HFF-Myc (cell line): ENCODE measurements at places on chromosomes 4 and X.

DNA sequence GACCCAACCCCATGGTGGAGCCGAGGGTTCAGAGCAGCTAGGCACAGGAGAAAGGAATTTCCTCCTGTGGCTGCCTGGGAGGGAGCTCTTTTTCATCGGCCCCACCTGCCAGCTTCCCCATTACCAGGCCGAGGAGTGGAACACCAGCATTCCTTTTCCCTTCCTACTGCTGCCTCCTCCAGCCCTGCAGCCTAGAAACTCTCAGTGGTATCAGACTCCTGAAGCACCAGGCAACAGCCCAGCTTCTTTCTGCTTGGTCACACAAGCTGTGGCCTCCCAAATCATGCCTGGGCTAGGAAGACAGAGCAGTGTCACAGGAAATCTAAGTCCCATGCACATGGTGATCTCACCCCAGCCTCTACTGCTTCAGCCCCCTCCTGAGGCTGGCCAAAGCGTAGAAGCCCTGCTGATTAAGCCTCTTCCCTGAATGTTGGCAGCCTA, 30.1 kb downstream of the RTL5 start:
- DNase-seq = no peak

DNA sequence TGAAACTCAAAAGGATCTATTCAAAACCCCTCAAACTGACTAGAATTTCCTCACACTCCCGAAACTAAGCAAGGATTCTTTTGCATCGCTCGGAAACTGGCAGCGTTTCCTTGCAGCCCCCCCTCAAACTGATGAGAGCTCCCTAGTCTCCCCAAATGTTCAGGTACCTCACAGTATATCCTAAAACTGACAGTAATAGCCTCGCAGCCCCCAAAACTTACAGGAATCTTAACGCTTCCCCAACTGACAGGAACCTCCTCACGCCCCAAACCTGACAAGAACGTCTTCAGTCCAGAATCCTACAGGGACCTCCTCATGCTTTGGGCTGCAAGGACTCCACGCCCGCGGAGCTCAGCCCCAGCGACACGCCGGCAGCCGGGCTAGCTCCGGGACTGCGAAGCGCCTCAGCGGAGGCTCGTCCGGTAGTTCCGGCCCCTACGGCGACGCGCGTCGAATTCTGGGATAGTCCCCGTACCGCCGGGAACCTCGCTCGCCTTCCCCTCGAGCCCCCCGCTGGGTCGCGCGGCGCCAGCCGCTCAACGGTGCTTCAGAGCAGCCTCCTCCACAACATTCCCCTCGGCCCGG, 640 bp downstream of the PHF8 start:
- no peak for DNase-seq

DNA sequence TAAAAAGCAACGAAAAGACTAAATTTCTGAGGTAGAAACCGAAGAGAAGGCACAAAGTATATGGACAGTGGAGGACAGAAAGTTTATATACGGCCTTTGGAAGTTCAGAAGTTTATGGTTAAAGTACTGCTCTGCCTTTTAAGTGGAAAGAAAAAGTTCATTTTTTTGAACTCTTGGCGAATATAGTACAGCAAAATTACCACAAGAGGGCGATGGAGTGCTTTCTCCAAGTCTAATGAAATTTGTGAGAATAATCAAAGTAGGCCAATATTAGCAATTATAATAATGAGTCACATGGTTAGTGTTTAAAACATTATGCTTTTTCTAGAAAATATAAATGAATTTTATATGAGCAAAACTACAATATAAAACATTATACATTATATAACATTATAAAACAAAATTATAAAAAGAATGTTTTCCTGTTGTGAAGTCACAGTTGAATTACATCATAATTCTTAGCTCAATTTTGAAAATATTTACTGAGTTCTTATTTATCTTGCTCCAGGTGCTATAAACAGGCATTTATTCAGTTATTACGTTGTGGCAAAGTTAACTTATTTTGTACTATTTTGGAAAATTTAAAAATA, 136.2 kb upstream of the BMPR1B start:
- DNase-seq = no peak

DNA sequence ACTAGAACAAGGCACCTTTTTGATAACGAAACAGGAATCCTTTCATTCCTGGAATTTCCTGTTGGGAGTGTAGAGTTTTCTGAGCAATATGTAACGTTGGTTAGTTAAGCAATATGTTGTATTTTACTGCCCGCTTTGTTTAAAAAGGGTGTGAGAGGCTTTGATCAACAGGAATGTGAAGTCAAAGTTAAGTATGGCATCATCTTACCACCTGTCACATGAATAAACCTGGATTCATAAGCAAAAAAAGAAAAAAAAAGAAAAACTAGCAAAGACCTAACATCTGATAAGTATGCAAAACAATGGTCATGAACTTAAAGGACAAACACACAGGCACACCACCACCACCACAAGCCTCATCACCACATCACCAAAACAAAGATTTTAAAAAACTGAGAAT, 7.1 kb upstream of the CXCL5 start:
- no peak for DNase-seq

- DNase-seq = no peak
Measured at GRCh38 chr4:88135356-88135663, 23.1 kb downstream of the ABCG2 start.

GRCh38 chr4:137693641-137694040, 161.3 kb upstream of the PCDH18 start:
- DNase-seq = no peak

DNA sequence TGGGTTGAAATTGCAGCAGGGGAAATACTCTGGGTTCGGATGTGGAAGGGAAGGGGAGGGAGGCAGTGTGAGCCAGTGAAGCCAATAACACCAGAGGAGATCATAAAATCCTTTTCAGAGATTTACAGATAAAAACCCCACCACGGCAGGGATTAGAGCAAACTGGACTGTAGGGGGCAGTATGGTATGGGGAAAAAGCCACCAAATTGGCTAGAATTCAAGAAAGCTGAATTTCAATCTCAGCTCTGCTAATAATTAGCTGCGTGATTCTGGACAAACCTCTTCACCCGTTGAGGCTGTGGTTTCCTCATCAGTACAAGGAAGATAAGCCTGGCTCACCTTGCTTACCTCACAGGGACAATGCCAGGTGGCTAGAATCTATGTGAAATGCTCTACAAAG, 108.1 kb downstream of the ATG4A start:
- DNase-seq = no peak

DNA sequence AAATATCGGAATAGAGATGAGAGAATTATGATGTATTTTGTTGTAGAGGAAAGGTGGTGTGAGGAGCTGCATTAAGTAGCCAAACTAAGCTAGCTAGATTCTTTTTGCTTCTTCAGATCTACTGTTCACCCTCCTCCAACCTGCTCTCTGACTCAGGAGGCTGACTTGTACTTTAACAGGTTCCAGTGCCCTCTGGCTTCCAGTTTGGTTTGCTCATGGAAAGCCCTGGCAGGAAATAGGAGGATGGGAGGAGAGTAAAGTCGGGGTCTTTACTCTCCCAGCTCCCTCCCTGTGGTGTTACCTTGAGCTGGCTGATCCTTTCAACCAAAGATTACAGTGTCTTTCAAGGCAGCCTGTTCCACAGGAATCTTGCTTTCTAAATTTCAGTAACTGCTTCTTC, 277.0 kb upstream of the EDA2R start:
- DNase-seq = no peak

DNA sequence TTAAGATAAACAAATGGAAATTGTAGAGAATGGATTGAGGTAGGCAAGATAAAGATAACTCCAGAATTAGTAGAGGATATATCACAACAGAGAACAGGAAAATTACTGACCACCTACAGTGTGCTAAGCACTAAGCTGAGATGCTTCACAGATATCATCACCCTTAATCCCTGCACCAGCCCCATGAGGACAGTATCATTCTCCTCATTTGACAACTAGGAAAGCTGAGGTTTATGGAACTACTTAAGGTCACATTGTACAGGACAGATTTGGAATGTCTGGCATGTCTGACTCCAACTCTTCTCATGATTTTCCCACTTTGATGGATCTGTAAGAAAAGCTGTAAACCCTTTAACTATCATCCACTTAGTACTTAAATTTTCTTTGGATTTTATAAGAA, 95.5 kb downstream of the CASK start:
- no peak for DNase-seq

GRCh38 chr4:43547561-43547960, 655.0 kb downstream of the GRXCR1 start:
- DNase-seq = no peak

GRCh38 chrX:121093011-121093410, 45.6 kb downstream of the GLUD2 start:
- no peak for DNase-seq

- DNase-seq = no peak
Measured at GRCh38 chr4:34182306-34182705, 2062.0 kb downstream of the ARAP2 start.

GRCh38 chrX:96373047-96373355, 311.6 kb upstream of the DIAPH2 start:
- DNase-seq = no peak

- DNase-seq = no peak
Measured at GRCh38 chrX:120015145-120016067, 62.1 kb downstream of the RHOXF2B start.
